ENCODE measurements at places on chromosomes 2 and 18. TPM values are rescaled to one million over a fixed set of nuclear protein-coding genes. Genes with fewer than 3 reads are reported as not detected.
A peak's percentile ranks its signal among the peaks of the same experiment; 100 is the strongest.

Gene PMS1
- 25.2 TPM for total RNA-seq

- DNase-seq = no peak
Measured at GRCh38 chr2:55842046-55842445, 81.5 kb downstream of the EFEMP1 start.

DNA sequence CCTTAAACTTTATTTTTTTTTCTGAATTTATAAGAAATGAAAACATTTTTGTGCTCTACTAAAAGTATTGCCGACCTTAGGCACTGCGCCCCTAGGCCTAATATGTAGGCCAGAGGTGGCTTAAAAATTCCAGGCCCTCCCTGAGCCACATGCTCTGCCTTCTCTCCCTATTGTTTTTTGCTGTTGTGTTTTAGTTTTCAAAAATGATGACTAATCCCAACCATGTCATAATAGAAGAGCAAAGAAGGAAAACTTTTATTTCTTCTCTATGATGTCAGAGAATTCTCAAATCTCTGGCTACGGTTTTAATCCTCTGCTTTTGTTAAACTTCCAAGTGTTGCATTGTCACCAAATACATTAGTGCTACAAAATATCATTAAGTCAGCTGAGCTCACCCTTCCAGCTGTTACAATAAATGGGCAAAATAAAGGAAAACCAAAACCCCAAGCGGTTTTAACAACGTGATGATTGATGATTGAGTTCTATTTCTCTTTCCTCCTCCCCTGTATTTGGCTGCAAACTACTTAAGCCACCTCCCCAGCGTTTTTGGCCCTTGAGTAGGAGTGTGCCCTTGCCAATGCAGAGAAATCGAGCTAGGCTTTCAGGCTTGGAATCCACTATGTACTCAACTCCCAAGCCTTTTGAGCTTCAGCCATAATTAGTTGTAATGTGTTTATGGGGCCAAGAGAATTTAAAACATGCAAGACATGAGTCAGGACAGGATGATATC is 163.5 kb upstream of the POU3F3 start:
- DNase-seq = no peak

DNA sequence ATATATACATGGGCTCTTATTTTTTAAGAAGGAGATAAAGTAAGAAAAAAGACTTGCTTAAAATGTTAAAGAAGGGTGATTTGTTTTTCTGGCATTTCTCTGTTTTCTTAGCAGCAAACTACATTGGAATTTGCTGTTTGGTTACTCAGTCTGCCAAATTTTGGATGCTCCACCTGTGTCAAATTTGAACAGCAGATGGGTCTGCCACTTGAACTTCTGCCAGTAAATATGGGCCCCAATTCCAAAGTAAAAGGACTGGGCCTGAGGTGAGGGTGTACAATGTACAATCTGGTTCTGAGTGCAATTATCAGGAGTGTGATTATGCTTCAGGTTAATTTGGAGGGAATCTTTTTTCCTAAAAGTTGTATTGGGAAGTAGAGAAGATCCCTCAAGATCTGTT is 794.5 kb downstream of the DSC3 start:
- DNase-seq = peak; percentile 92

DNA sequence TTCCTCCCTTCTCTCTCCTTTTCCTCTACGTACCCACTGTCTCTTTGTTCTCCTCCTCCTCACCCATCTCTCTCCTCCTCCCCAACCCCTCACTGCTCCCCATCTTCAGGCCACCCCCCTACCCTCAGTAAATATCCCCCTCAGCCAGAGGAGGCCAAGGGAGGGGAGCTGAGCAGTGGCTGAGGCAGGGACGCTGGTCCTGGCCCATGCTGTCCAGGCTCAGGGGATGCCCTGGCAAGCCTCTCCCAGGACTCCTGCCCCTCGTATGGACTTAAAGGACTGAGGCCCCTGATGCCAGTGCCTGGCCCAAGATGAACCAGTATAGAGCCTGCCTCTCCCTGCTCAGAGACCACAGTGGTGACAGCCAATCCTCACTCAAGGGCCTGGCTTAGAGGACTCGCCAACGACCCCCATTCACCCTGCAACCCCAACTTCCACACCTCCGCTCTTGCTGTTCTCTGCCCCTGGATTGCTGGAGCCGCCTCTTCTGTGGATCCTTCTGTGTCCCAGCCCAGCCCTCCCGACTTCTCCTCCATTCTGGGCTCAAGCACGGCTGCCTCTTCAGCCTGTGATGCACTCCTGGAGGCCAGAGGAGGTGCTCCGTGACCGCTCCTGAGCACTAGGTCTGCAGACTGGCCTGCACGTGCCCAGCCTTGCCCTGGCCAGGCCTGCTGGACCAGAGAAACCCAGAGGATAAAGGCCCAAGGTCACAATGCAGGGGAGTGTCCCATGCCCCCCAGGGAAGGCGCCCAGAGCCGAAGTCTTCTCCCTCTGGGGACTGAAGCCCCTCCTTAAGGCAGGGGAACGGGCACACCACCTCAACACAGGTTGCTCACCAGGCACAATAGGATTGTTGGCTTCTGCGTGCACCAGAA is 9.5 kb upstream of the DUSP2 start:
- no peak for DNase-seq

Measured in G401 (cell line).